ENCODE measurements at places on chromosomes 7 and 10.

GRCh38 chr10:118926903-118927302 is 102.6 kb upstream of the NANOS1 start:
- DNase-seq: no peak

DNA sequence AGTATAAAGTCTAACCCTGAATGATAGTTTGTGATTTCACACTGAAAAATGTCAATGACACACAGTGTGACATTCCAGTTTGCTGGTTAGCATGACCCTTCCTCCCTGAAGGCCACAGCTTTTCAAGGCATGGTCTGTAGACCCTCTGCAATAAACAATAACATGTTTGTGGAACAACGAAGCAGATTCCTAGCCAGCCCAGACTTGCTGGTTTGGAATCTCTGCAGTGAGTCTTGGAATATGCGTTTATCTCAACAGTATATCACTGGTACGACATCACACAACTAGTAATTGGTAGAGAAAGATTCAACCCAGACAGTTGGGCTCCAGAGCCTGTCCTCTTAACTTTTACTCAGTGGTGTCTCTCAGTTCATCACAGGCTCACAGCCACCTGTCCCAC is 23.7 kb upstream of the DUSP5 start:
- no peak for DNase-seq

DNA sequence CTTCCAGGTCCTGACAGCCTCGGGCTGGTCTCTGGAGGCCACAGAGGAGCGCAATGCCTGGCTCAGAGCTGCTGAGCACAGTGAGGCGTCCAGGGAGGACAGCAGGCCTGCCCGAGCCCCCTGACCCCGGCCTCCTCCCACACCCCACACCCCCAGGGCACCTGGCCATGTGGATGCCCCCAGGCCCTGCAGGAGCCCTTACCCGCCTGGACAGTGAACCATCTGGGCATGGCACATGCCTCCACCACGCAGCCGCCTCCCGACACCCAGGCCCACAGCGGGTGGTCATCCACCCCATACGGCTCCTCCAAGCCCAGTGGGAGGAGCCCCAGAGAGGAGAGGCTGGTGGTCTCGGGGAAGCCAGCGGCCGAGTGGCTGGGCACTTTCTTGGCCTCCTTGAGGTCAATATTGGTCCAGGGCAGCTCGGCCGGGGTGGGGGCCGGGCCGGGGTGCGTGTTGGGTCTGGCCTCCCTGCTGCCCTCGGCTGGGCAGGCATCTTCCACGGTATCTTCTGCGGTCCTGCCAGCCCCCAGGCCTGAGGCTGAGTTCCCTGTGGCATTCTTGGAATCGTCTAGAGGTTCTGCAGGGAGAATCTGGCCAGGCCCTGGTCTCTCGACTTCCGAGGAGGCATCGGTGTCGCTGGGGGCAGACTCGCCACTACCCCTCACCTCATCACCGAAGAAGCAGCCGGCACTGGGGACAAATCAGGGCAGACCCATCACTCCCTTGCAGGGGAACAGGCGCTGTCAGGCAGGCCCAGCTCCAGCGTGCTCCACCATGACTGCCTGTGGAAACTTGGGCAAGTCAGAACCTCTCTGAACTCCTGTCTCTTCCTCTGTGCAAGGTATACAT is 18.6 kb downstream of the TECPR1 start:
- no peak for DNase-seq

GRCh38 chr10:122543676-122544445 is 16.7 kb upstream of the DMBT1 start:
- DNase-seq: no peak

GRCh38 chr10:11253385-11254002 is 235.8 kb downstream of the CELF2 start:
- no peak for DNase-seq
